ENCODE measurements at places on chromosomes 1 and 21.
A peak's percentile ranks its signal among the peaks of the same experiment; 100 is the strongest.

DNA sequence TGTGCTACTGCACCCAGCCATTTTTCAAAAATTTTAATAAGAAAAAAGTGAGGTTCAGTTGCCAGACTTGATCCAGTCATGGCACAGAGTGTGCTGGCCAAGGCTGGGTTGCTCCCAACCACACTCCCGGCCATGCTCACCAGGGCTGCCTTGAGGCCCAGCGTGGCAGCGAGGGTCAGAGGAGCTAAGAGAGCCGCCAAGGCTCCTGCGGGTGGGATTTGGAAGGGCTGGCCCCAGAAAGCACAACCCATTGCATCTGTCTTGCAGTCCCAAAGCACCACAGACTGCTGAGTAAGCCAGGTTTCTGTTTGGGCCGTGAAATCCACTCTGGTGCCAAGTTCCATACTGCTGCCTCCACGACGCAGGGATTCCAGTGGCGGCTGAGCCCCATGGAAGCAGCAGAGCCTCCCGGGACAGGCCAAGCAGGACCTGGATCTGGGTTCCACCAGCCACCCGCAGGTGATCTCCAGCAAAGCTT lies 22.6 kb downstream of the ZBTB17 start:
- peak; percentile 66 for DNase-seq

DNA sequence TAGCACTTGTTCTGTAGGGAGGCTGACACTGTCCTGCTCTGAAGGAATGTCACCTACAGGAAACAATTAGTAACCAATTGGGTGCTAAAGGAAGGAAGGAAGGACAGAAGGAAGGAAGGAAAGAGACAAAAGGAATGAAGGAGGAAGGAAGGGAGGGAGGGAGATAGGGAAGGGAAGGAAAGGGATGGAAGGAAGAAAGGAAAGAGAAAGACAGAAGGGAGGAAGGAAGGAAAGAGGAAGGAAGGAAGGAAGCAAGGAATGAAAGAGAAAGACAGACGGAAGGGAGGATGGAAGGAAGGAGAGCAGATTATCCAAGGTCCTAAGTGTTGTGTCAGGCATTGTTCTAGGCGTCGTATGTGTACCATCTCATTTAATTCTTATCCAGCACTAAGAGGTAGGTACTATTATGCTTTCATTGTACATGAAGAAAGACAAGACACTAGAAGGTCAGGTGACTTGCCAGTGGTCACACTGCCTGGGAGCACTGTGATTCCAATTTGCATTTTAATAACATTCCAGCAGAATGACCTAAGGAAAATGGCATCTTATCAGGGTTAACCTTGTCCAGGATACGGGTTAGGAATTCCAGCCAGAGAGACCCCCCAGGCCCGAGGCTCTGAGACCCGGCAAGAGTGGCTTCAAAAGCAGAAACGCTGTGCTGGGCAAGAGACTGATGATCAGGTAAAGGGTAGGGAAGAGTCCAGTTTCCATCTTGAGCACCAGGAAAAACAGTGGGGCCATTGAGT lies 29.6 kb downstream of the CLIC6 start:
- DNase-seq, result no peak

DNA sequence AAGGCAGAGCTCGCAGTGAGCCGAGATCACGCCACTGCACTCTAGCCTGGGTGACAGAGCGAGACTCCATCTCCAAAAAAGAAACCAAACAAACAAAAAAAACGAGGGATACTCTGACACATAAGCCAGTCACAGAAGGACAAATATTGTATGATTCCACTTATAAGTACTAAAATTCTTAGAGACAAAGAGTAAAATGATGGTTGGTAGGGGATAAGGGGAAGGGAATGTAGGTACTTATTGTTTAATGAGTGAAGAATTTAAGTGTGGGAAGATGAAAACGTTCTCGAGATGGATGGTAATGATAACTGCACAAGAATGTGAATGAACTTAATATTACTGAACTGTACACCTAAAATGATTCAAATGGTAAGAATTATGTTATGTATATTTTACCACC lies 66.7 kb upstream of the GUCA2A start:
- no peak for DNase-seq

DNA sequence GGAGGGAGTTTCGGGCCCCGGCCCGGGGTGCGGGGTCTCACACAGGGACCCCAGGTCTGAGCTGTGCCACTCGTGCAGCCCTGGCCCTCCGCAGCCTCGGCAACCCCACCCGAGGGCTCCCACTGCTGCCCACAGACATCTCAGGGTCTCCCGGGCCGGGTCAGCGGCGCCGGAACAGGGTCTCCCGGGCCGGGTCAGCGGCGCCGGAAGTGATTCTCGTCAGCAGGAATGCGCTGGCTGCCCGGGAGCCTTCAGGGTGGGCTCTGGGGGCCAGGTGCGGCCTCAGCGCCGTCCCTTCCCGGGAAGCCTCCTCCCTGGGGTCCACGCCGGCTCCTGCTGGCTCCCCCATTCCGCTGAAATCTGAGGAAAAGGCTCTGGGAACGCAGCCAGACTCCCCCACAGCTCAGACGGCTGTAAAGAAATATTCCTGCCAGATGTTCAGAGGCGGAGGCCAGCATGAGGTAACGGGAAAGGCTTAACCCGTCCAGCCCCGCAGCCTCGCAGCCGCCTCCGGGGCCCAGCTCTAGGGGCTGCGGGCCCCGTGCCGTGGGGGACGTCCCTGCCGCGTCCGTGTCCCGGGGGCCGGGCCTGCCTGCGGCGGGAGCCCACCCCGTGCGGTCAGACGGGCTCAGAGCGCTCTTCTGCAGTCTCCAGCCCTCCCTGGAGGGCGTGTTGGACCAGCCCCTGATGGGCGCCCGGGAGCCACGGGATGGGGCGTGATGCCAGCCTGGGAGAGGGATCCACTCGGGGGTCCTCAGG lies 8.7 kb upstream of the COL6A1 start:
- DNase-seq, result no peak

Data from lung microvascular endothelial cell (primary cell).